ENCODE measurements at places on chromosomes 2 and 18.

- DNase-seq: no peak
Measured at GRCh38 chr18:13377496-13377895, 158.9 kb downstream of the LDLRAD4 start.

DNA sequence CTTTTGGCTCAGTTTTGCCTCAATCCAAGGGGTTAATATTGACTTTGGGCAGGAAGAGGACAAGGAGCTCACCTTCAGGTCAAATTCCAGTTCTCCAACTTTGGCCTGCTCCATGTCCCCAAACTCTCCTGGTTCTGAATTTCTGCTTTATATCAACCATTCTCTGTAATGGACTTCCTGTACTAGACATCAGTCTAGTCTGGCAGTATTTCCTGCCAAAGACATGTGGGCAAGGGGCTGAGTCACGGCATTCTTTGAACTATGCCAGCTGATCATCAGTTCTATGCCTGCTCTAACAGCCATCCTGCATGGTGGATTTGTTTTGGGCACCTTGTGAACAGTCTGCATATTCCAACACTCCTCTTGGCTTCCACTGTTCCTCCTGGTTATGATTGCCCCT, 199.4 kb downstream of the ZEB2 start:
- DNase-seq: peak; percentile 63

DNA sequence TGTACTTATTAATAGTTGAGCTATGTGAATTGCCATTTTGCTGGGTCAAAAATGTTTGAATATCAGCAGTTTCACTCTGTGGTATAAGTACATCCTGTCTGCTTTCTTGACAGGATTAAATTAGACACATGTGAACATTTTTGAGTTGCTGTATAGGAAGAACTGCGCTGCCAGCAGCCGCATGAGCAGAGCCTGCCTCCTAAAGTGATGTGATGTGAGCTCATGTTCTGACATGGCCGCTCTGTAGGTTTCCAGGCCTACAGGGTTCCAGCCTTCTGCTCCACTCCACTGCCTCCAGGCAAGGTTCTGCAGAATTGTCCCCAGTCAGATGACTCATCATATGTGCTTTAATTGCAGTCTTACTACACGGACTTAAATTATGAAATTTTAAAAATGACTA, 119.7 kb upstream of the NFATC1 start:
- DNase-seq: no peak

DNA sequence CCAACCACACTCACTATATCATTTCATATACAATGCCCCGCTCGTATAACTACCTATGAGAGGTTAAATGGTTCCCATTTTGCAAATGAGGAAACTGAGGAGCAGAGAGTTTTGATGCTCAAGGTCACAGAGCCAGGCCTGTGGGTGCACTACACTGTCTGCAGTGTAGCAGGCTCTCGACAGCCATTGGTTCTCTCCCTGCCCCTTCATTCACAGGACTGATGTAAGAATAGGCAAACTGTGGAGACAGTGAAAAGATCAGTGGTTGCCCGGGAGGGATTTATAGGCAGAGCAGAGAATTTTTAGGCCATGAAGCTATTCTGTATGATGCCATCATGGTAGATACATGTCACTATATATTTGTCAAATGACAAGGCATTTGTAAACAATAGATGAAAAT, 39.0 kb upstream of the LBH start:
- DNase-seq: no peak

DNA sequence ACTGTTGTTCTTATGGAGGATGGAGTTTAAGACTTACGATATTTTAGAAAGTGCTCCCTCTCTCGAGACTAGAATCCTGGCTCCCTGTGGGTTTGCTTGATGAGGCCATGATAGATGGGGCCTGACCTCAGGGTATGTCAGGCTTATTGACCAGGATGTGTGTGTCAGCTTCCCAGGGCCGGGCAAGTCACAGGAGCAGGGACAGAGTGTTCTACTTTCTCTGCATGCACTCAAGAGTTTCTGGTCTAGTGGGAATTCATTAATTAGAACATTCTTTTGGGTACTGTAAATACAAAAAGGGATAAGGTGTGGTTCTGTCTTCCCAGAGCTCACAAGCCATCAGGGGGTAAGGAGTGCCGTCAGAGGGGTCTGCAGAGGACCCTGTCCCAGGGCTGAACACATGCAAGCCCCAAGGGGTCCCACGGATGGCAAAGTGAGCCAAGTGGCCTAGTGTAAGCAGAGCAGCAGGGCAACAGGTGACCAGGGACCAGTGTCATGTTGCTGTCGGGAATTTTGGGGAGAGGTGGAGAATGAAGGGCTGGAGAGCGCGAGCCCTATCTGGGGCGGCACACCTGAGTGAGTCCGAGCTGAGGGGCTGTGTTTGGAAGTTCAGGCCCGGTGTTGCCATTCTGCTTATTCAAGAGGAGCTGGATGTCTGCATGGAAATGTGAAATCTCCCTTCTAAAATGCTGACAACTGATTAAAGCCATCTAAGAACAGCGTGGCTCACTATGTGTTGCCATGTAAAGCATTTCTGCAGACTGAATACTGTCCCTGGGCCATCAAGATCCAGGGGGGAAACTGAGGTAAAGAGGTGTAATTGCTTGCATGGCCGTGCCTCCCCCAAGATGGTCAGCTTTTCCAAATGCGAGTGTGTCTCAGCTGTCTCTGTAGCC, 91.4 kb downstream of the TGFA start:
- DNase-seq: no peak

GRCh38 chr2:171822525-171823322, 71.3 kb downstream of the SLC25A12 start:
- no peak for DNase-seq

- no peak for DNase-seq
Measured at GRCh38 chr2:206229642-206230041, 44.8 kb upstream of the ZDBF2 start.

DNA sequence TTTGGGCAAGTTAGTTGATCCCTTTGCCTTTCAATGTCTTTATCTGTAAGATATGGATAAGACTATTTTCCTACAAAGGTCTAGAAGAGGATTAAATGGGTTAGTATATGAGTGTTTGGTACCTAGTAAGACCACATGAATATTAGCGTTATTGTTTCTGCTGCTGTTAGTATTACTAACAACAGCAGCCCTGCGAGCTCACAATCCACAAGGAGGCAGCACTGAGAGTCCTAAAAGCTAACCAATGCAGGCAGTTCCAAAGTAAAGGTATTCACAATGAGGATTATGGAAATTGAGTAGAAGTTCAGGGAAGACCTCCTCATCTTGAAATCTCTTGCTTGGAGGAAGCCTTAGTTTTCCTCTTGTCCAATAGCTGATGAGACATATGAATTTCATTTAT, 248.9 kb downstream of the TDRD15 start:
- DNase-seq: no peak

DNA sequence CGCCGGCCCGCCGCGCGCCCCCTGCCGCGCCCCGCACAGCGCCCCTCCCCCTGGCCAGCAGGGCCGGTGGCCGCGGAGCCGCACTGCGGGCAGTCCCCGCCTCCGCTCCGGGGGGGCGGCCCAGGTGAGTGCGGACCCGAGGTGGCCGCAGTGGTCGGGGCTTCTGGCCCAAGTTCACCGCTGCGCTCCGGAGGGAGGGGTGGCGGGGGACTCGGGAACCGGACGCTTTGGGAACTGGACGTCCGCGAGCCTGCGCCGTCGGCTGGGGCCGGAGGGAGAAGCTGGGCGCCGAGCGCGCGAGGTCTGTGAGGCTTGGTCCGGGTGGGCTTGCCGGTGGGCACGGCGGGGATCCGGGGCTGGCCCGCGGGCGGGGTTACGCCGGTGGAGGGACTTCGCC, 591 bp upstream of the LDLRAD4 start:
- DNase-seq: no peak

DNA sequence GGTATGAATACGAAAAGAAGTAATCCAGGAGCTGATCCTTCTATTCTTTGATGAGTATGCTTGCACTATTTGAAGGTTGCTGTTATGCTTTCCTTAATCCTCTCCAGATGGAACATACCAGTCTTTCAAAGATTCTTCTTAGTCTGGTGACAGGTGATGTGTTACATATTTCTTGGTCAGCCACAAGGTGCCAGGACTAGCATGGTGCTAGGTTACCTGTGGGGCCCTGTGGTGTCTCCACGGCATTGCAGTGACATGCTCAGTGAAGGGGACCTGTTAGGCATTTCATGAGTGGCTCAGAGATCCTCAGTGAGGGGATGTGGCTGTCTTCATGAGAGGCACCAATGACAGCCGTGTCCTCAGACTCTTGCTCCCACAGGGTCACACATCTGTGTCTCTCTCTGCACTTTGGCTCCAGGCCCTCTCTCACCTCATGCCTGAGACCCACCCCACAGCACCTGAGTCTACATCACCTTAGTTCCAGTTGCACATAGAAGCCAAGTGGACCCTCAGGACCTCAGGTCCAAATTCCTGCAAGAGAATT, 13.1 kb upstream of the RAB31 start:
- no peak for DNase-seq

DNA sequence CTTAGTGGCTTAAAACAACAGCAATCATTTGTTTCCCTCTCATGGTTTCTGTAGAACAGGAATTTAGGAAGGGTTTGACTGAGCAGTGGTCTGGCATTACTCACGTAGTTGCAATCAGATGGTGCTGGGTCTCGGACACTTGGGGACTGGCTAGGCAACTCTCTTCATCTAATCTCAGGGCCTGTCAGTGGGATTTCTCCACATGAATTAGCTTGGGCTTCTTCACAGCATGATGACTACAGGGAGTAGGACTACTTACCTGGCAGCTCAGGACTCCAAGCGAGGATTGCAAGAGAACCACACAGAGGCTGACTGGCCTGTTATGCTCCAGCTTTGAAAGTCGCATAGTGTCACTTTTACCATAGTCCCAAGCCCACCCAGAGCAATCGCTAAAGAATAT, 125.1 kb downstream of the TTC27 start:
- no peak for DNase-seq

GRCh38 chr2:120624738-120625446, 110.8 kb upstream of the GLI2 start:
- no peak for DNase-seq

GRCh38 chr2:101307950-101308431, 510 bp downstream of the RNF149 start:
- no peak for DNase-seq

DNA sequence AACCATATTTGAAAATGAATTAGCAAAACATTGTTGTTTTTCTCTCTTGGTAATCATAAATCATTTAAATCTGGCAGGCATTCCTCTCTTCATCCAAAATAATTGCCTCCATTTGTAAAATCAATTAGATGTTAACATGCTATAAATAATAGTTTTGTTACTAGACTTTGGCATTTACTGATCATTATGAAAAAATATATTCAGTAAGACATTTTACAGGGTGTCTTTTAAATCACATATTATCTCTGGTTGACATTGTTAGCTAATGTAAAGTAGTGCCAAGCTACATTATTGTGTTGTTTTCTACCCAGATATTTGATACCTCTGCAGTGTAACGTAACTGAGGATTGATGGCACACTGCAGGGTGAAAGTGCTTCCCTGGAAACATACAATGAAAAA, 31.8 kb upstream of the DLX1 start:
- DNase-seq: no peak

DNA sequence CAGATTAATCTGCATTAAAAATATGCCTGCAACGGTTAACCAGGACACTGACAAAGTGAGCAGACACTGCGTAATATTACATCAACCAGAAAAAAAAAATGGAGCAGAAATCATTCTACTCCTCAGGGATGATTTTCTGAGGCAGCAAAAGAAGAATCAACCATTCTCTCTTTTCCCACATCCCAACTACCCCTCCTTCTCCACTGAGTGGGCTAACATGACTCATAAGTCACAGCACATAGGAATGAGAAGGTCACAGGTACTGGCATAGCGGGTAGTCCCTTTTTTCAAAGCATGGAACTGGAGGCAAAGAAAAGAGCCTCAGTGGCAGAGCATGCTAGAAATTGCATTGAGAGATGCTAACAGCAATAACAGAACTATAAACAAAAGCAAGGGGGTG, 54.3 kb upstream of the TSPYL6 start:
- DNase-seq: no peak

- no peak for DNase-seq
Measured at GRCh38 chr2:857937-858336, 92.7 kb upstream of the SNTG2 start.

DNA sequence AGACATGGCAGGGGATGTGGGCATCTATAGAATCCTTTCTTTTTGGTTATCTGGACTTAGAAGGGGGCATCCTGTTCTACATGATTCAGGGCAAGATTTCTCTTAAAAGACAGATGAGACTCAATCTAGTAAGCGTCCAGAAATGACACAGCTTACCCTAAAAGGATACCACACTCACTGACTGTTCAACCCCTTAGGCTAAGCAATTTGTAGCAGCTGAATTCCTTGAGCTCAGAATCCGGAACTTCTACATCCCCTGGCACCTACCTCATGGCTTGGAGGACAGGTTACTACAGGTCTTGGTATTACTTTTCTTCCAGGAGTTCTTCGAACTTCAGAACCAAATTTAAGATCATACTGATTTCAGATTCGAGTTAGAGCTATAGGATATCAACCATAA, 138.4 kb downstream of the LAMA3 start:
- no peak for DNase-seq

GRCh38 chr2:80530442-80531064, 226.0 kb upstream of the LRRTM1 start:
- DNase-seq: no peak

- DNase-seq: no peak
Measured at GRCh38 chr2:207792244-207792785, 22.6 kb upstream of the FZD5 start.

- no peak for DNase-seq
Measured at GRCh38 chr18:10768221-10768620, 242.4 kb downstream of the NAPG start.

- no peak for DNase-seq
Measured at GRCh38 chr2:45812011-45812500, 160.6 kb downstream of the PRKCE start.

DNA sequence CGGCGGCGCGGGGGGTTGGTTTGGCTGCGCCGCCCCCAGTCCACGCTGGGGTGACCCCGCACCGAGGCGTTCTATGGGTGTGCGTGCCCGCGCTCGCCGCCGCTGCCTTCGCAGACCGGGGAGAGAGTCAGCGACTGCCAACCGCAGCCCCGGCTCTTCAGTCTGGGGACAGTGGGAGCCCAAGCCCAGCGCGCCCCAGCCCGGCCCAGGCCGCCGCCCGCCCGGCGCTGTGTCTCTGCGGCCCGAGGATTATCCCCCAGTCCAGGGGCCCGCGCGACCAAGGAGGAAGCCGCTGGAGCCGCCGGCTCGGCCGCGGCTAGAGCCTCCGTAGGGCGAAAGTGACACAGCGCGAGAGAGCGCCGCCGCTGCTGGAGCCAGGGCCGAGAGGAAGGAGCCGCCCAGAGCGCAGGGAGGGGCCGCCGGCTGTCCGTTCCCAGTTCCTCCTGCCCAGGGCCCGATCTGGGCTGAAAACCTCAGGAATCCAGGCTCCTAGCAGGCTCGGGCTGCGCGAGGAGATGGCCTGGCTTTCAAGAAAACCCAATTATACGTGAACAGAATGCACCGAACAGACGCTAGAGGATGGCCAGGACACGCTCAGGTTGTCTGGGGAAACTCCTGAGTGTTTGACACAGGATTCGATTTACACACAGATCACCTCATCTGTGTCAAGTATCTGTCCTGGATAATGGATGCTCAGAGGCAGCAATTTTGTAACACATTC, 2.4 kb downstream of the CTIF start:
- peak; percentile 9 for DNase-seq

All from activated gamma-delta T cell treated with Interleukin-2 at 50 U/mL for 16 hours (primary cell).